ENCODE measurements at places on chromosomes 2 and 18.

GRCh38 chr2:85838181-85838580, 50.6 kb downstream of the ST3GAL5 start:
- no peak for DNase-seq

GRCh38 chr18:77076111-77076510, 56.5 kb downstream of the MBP start:
- DNase-seq: no peak

- no peak for DNase-seq
Observed at GRCh38 chr2:229407170-229407569, 136.1 kb upstream of the PID1 start.

DNA sequence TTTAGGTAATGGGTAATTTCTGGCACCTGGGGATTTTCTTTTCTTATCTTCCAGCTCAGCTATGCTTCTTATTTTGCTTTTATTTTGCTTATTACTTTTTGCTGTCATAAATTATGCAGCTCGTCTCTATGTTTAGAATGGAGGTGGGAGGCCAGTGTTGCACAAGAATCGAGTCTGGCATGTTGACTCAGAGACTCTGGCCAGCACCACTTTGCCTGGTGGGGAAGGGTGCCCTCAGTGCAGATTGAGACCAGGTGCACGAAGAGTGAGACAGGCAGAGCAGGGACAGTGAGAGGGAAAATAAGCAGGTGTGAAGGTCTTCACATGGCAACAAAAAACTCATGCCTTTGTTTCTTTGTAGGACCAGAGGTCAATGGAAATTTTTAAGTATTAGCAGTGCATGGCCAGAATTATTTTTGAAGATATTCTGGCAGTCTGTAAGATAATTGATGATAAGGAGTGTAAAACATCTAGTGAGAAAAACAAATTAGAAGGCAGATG, 59.2 kb upstream of the SLC5A7 start:
- no peak for DNase-seq

DNA sequence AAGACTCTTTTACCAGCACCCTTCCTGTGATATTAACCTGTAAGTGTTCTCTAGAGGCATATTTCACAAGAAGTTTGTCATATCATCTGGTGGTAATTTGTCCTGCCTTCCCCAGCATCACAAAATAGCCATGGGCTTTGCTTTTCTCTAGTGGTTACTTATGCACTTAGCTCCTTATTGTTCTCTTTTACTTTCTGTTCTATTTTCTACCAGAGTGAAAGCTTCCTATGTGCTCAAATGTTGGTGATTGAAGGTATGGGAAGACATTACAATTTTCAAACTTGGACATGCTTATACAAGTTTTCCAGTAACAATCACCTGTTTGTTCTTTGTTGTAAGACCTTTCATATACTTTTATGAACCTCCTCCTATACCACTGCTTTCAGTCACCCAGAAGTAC, 87.0 kb upstream of the KCNH7 start:
- no peak for DNase-seq

DNA sequence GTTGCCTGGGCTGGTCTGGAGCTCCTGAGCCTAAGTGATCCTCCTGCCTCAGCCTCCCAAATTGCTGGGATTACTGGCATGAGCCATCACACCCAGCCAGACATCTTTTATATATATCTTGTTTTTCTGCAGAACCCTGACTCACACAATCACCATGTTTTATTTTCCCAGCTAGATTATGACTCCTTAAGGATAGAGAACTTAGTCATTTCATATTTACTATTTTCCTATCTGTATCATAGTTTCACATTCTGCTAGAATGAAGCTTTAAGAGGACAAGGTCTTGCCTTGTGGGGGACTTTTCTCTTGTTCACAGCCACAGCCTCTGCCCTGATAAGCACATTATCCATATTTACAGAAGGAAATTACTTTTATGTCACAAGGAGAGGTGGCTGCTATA, 73.9 kb downstream of the LBH start:
- peak; percentile 39 for DNase-seq

DNA sequence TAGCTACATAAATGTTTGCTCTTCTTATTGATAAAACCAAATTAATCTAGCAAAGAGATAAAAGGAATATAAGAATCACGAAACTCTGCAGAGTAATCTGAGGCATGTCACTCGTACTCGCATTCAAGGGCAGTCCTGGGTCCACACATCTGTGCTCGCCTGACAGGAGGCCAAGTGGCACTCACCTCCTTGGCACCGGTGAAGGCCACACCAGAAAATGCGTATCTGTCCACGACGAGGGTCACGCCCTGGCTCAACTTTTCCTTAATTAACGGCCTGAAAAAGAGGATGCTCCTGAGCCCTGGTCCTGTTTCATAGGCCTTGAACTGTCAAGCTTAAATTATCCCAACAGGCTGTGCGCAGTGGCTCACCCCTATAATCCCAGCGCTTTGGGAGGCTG, 6.6 kb downstream of the DTYMK start:
- DNase-seq: no peak

GRCh38 chr2:26670931-26671460, 21.5 kb upstream of the KCNK3 start:
- DNase-seq: no peak

DNA sequence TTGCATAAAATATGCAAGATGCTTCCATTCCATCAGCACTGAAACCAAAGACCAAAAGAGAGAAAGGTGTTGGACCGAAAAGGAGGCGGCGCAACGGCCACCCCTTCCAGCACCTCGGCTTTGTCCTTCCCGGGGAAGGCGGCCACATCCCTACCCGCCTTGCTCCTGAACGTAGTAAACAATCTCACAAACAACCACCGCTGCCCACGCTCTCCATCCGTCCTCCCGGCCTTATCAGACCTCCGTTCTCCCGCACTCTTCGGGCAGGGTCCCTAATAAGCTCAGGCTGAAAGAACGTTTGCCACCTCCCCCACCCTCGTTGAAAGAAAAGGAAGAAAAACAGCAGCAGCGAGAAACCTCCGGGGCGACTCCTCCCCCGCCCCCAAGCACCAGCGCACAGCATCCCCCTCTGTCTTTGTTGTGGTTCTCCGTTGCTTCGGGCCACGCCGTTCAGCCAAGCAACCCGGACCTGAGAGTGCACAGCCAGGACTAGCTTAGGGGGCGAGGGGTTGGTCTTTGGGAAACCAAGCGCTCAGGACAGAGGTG, 4.4 kb downstream of the EVX2 start:
- DNase-seq: no peak

- peak; percentile 57 for DNase-seq
Observed at GRCh38 chr2:191521608-191522208, 156.2 kb upstream of the NABP1 start.

GRCh38 chr18:73879328-73879727, 268.3 kb downstream of the FBXO15 start:
- DNase-seq: no peak

GRCh38 chr2:24206714-24207113, 31.9 kb downstream of the FAM228A start:
- no peak for DNase-seq

- DNase-seq: no peak
Observed at GRCh38 chr18:23870676-23871380, 143.7 kb upstream of the TTC39C start.

GRCh38 chr2:39849982-39850526, 71.0 kb upstream of the THUMPD2 start:
- DNase-seq: no peak

DNA sequence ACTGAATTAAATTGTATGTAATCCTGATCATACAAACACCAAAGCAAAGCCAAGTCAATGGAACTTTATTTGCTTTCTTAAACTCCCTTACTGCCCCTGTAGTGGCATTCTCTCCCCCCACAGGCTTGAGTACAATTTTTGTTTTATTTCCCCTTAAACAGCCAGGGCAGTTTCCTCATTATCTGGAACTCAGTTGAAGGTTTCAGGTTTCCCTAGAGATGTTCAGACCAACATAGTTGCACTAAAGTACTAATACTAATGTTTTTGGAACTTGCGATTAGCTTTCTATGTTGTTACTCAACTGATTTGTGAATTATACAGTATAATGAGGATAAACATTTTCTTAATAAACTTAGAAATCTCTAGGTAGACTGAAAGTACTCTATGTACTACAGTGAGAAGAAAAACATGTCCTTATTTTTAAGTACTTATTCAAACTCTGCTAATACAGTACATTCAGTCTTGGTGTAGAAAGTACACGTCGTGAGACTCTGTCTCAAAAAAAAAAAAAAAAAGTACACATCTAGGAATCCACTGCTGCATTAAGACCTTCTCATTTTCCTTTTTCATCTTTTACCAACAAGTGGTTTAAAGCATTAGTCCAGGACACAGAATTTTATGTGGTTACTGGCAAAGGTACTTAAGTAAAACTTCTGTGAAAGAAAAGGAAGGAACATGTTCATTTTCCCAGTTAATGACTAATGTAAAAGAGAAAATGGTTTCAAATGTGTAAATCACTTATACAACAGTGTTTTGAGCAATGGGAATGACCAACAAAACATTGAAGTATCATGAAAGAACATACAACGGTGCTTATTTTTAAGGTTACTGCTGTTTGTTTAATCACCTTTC, 209.5 kb upstream of the SMAD7 start:
- no peak for DNase-seq

- DNase-seq: peak; percentile 40
Observed at GRCh38 chr2:201261471-201261870, 1.1 kb downstream of the CASP8 start.

DNA sequence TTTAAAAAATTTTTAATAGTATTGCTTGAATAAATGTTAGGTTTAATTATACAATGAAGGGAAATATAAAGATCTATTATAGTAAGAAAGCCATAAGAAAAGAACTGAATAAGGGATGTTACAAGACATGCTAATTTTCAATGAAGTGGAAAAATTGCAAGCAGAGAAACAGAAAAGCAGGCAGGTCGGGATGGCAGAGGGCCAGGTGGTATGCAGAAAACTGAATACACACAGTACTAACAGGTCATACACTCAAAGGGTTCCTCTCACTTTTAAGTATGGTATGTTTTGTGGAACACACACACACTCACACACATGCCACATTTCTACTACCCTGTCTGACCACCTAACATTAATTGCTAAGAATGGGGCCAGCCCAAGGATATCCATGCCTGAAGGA, 76.7 kb upstream of the DTNA start:
- no peak for DNase-seq

GRCh38 chr2:217978536-217979150, 24.2 kb downstream of the TNS1 start:
- no peak for DNase-seq

- no peak for DNase-seq
Observed at GRCh38 chr2:183519371-183520056, 395.3 kb downstream of the NUP35 start.

GRCh38 chr2:11790228-11790627, 43.8 kb downstream of the LPIN1 start:
- DNase-seq: no peak

DNA sequence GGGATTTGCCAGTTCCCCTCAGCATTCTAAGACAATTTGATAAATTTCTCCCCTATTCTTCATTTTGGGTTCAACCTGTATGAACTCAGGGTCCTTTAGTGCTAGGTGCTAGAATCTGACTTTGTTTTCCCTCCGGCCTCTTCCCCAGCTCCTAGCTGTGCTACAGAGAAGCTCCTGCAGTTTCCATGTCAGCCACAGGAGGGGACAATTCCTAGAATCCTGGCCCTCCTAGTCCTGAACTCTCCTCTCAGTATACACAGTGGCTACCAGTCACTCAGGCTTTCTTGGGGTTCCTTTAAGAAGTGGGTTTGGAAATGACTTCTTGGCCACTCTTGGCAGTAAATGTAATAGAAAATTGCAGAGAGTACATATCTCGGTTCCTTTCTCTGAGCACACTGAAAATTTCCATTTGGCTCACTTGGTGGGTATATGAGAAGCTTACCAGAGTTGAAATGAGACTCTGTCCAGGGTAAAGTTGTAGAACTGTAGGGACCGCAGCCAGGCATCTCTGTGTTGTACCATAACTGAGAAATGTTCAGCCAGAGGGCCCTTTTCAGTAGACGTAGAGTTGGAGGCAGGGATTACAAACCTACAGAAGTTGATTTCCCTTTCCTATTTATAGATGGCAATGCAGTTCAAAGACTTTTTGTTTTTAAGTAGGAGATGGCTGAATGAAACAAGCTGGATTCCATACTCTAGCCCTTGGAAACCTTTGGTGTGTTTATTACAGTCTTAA, 5.0 kb upstream of the CHST10 start:
- peak; percentile 52 for DNase-seq

DNA sequence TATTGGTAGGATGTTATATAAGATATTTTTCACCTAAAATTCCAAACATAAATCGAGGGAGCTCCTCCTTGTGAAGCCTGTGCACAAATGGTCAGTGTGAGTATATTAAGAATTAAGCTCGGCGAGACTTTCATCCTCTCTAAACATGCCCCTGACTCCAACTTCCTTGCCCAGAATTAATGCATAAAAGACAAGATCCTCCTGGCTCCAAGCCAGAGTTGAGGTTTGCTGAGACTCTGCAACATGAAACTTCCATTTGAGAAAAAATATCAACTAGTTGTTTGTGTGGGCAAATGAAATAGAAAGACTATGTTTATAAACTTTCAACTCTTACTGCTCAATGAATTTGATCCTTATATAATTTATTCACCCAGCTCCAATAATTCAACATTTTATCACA, 68.1 kb downstream of the CCDC178 start:
- DNase-seq: peak; percentile 1

- DNase-seq: no peak
Observed at GRCh38 chr2:209321076-209321475, 102.8 kb upstream of the MAP2 start.

- no peak for DNase-seq
Observed at GRCh38 chr2:23323198-23323916, 61.6 kb upstream of the KLHL29 start.

GRCh38 chr2:63189026-63189425, 138.4 kb downstream of the OTX1 start:
- peak; percentile 74 for DNase-seq

DNA sequence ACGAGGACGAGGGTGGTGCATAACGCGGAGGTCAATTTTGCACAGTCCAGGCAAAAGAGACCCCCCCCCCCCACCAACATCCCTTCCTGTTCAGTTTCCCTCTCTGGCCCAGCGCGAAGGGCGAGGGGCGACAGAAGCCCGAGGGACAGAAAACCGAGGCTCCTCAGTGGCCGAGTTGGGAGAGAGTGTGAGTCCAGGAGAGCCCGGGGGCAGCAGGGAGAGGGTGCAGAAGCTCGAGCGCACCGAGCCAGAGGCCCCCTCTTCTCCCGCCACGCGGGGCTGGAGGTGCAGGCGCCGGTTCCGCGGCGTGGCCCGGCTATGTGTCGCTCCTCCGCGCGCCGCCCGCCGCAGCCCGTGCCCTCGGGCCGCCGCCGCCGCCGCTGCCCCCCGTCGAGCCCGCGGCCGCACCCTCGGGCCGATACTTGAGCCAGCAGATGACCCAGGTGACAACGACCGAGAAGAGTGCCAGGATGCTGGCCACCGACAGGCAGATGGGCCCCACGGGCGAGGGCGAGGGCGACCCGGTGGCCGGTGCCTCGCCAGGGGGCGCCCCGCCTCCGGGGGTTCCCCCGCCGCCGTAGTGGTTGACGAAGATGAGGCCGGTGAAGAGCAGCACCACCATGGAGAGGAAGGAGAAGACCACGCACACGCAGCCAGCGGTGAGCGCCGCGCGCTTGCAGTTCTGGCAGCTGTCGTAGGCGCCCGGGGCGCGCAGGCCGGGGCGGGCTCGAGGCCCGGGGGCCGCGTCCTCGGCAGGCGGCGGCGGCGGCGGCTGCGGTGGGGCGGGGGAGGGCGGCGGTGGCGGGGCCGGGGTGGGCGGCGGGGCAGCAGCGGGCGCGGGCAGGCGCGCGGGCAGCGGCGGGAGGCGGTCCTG, 20.2 kb upstream of the PAX3 start:
- peak; percentile 54 for DNase-seq

GRCh38 chr2:164535280-164536025, 85.8 kb downstream of the GRB14 start:
- no peak for DNase-seq
